Neural progenitor cell (in vitro differentiated cells): ENCODE measurements at places on chromosomes 2 and 18.

DNA sequence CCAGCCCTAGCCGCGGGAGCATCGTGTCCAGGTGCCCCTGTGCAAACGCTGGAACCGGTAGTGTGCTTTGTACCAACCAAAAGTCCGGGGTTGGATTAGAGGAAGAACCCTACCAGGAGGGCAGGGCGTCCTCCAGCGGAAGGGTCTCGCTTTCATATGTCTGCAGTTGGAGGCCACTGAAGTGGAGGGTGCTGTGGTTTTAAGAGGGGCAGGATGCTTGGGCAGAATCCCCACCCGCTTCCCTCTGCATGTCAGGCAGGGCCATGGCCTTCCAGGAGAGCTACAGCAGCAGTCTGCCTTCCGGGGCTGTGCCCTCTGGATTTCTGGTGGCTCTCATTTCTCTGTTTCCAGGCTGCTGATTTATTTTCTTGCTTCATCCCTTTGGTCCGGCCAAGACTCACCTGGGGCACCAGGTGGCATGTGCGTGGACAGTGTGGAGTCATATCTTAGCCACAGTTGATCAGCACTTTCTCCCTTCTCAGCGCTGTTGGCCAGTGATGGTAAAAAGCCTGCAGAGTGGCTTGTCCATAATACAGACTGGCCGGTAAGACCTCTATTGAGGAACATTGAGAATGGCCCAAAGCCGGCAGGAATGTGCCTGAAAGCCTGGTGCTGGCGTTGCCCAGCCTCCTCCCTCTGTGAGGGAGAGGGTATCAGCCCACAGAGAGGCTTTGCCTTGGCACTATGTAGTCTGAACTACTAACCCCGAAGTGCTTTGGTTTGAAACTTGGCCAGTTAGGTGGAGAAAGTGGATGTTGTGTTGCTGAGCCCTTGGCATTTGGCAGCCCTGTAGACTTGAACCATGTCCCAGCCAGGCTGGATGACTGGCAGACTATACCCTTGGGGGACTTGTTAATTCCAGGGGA is 1.8 kb downstream of the AGAP1 start:
- DNase-seq, result peak; percentile 51

GRCh38 chr2:106147665-106148064 is 46.4 kb downstream of the UXS1 start:
- no peak for DNase-seq

DNA sequence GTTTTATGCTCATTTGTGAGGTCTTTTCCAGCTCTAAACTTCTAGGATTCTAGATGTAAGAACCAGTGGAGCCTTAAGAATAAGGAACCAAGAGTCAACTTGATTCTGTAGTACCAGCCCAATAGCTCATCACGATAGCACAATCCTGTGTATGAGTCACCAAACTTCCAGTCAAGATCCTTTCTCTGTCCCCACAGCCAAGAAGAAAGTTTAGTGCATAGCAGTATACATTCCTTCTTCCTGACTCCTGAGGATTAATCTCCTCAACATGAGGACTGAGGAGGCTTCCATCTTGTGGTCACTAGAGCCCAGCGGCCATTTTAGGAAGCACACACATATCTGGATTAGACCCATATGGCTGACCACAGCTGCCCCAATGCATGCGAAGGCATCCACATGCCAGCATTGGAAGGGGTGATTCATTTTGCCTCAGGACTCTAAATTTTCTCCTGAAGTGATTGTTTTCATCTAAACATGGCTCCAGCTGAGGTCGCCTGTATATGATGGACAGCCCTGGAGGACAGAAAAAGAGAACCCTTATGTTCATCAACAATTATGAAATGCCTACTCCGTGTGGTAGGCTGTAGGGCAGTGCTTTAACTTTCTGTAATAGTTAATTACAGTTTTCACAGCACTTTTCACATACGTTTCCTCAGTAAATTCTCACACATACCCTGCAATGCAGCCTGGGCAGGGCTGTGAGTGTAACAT is 53.5 kb downstream of the RASGRP3 start:
- DNase-seq, result no peak

DNA sequence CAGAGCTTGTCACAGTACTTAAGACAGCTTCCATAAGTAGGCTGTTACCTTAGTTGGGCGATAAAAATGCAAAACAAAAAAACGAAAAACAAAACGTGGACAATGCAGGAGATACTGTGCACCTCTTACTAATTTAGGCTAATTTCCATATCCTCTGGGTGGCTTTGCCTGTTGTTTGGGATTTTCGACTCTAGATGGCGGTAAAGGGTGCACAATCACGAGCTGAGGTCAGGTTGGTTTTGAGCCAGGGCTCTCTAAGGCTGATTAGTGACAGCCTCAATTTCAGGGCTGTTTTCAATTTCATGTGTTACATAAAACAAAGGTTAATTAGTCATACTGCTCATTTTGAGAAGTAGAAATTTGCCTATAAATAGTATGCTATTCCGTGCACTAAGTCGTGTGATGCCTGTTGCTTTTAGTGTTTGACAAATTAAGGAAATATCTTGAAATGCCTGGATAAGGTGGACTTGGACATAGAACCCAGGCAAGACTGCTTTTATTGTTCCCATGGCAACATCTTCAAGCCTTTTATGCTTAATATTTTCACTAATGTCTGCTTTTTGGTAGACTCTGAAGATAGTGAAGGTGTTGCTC is 493.1 kb downstream of the SOCS6 start:
- peak; percentile 70 for DNase-seq

- no peak for DNase-seq
Observed at GRCh38 chr18:55497825-55498403, 90.1 kb downstream of the TCF4 start.

DNA sequence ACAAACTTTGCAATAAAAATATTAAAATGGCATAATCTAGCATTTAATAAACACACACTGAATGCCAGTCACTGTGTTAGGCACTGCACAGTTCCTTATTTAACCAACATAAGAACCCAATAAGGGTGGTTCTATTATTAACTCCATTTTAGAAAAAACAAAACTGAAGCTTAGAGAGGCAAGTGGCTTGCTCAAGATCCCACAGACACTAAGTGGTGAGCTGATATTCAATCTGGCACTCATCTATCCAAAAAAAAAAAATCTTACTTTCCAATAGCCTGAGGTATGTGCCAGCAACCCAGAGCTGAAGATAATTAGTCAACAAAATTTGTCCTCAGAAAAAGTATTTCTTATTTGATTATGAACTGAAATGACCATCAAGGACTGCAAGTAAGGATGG is 799 bp downstream of the CYTIP start:
- no peak for DNase-seq

- DNase-seq, result no peak
Observed at GRCh38 chr2:141806090-141806489, 324.7 kb downstream of the LRP1B start.

GRCh38 chr2:161172901-161173540 is 12.8 kb downstream of the TANK start:
- DNase-seq, result no peak

DNA sequence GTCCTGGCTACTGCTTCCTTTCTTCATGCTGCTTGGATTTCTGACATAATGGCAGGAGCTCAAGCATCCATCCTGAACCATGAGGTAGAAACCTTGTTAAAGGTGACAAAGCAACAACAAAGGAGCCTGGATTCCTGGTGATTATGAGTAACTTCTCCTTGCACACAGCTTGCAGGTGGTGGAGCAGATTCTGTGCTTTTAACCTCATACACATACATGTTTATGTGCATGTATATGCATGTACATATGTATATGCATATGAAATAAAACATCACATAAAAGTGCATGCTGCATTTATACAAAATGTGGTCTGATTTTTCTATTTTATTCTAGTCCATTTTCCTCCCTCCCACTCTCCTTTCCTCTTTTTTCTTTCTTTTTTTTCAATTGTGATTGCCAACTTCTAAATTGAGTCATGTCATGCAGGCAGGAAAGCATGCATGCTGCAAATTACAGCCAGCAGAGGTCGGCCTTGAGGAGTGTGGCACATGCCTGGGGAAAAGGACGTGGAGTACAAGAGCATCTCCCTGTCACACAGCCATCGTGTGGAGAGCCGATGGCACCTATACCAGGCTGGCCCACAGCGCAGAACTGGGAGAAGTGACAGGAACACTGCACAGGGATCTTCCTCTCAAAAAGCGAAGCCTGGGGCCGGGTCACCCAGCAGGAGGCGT is 17.9 kb downstream of the LCT start:
- peak; percentile 32 for DNase-seq

DNA sequence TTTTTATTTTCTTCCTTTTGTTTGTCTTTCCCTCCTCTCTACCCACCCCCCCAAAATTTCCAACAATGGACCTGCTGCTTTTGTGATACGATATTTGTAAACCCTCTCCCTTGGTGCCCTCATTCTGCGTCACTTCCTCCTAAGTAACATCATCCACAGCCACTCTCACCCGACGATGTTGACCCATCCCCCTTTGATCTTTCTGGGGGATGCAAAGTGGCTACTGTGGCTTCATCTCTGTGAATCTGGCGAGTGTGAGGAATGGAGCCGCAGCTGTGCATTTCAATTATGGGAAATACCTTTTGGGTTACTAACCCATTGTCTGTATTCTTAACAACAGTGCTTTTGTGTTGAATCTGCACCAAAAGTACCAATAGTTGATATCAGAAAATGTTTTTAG is 19.4 kb downstream of the ANTXR1 start:
- no peak for DNase-seq

GRCh38 chr2:33238111-33238510 is 238.3 kb upstream of the RASGRP3 start:
- no peak for DNase-seq

DNA sequence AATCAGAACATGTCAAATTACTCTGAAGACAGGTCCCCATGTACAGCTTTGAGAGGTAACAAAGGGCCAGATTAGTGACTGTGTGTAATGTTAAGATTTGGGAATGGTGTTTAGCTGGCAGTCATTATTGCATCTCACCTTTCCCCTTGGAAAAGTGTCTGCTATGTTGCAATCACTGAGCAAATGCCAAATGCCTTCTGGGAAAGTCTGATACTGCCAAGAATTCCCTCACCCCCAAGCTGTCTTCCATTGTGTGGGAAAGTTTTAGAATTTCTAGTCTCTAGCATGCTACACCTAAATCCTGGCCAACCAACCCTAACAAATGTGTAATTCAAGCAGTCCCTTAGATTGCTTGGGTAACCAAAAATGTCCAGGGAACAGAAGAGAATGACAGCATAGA is 13.6 kb upstream of the PELI1 start:
- DNase-seq, result no peak

- no peak for DNase-seq
Observed at GRCh38 chr18:62026586-62026985, 133.8 kb upstream of the RNF152 start.

- DNase-seq, result no peak
Observed at GRCh38 chr2:25243995-25244394, 75.6 kb upstream of the POMC start.

DNA sequence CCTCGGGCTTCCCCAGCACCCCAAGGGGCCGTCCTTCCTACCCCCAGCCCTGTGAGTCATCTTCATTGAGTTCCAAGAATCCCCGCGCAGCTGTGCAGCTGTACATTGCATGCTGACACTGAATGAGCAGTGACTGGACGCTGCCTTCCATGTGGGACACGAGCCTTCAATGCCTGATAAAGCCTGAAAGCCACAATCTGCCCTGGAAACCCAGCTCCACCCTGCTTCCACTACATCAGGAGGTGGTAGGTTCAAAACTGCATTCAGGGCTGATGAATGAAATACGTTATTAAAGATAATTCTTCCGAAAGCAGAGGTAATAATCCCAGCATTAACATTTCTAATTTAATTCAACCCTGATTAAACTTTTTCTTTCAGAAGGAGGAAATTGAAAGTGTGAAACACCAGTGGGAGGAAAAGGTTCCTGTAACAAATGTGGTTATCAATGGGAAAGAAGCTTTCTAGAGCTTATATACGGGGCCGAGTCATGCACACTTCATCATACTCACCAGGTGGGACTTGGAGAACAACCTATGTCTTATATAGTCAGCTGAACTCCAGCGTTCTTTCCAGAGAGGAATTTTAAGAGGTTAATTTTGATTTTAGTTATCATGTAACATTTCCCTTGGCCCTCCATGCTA is 360.1 kb downstream of the LPIN1 start:
- DNase-seq, result no peak

- DNase-seq, result peak; percentile 84
Observed at GRCh38 chr2:152407204-152407721, 72.3 kb downstream of the FMNL2 start.

- no peak for DNase-seq
Observed at GRCh38 chr2:178163395-178163794, 30.9 kb upstream of the OSBPL6 start.

DNA sequence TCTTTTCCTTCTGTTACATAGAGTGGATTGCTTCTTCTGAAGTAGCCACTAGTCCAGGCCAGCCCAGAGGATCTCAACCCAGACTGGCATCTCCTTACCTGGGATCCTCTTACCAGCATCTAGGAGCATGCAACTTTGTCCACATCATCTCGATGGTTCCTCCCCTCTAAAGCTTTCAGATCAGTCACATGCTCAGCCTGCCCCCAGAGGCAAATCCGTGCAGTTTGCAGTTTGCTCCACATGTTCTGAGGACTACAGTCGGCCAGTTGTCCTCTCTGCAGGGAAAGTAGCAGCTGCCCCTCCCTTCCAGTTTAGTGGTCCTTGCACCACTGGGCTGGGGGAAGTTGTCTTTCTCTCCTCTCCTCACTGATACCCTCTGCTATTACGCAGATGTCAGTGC is 259.8 kb upstream of the APCDD1 start:
- DNase-seq, result no peak

GRCh38 chr18:76766429-76766828 is 55.9 kb upstream of the ZNF236 start:
- DNase-seq, result no peak

GRCh38 chr2:44970846-44971450 is 29.4 kb downstream of the SIX3 start:
- DNase-seq, result no peak

GRCh38 chr2:43542285-43542933 is 53.4 kb downstream of the THADA start:
- DNase-seq, result peak; percentile 27

- DNase-seq, result peak; percentile 57
Observed at GRCh38 chr2:205696331-205696926, 14.1 kb downstream of the NRP2 start.

DNA sequence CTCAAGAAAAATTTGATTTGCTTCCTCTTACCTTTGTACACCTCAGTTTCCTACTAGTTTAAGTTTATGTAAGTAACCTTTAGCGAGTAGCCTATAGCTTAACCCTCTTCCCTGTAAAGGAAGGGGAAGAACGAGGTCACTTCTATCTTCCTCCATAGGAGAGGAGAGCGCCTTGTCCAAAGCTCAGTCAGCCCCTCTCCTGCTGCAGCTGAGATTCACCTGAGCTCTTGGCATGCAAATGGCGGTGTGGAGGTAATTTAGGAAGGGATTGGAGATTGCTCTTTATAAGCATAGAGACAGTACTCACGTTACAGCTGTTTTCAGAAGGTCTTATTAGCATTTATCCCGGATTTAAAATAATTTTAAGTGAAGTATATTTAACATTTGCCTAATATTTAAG is 27.8 kb upstream of the SERPINB12 start:
- no peak for DNase-seq
